G401 (cell line): ENCODE measurements at places on chromosomes 12 and 14.

GRCh38 chr12:124893792-124894516, 20.5 kb downstream of the UBC start:
- DNase-seq, result no peak

DNA sequence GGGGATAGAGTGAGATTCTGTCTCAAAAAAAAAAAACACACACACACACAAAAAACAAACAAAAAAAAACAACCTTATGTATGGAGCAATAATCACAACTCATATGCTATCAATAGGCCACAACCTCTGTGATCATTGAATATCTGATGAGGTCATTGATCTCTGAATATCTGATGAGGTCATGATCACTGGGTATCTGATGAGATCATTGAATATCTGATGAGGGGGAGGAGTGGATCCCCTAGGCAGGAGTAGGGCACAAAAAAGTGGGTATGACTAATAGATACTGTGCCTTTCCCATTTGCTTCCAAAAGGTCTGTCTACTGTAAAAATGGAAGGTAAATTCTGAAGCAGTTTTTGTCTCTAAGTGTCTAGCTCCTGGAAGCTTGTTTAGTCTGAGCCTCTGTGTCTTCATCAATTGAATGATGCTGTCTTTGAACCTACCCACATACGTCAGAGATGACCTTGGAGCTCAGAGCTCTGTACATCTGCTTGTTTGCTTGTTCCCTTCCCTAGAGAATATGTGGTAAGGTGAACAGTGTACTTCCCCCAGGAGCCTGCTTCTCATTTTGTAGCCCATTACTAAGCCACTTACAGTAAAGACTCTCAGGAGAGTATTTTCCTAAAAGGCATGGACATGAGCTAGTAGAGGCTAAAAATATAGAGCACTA, 13.6 kb downstream of the PAH start:
- no peak for DNase-seq

DNA sequence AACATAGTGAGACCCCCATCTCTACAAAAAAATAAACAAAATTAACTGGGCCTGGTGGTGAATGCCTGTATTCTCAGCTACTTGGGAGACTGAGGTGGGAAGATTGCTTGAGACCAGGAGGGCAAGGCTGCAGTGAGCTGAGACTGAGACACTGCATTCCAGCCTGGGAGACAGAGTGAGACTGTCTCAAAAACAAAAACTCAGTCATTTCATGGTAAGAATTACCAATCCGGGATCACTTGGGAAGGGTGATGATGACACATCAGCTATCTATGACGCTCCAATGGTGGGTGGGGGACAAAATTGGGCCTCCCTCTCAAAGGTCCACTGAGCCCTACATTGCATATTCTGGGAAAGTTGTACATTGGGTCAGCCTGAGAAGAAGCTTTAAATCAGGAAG, 47.7 kb downstream of the SERPINA3 start:
- no peak for DNase-seq

GRCh38 chr12:71197460-71197859, 39.7 kb upstream of the TSPAN8 start:
- DNase-seq, result no peak
